CD8-positive, alpha-beta memory T cell (primary cell): ENCODE measurements at places on chromosomes 7 and 10.

DNA sequence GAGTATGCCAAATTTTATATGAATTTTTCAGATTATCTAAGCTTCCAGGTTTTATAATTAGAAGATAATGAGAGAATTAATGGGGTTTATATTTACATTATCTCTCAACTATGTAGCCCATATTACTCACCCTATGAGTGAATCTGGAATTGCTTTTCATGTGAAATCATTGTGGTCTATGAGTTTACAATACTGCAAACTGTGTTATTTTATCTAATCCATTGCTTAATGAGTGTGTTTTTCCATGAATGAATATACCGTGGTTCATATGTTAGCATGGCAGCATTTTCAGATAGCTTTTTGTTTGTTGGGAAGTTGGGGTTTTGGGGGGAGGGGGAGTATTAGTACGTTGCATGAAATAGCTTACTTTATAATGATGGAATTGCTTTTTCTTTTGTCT, 44.5 kb downstream of the FGFBP3 start:
- no peak for DNase-seq

GRCh38 chr7:13800694-13801448, 188.6 kb downstream of the ETV1 start:
- no peak for DNase-seq

GRCh38 chr7:142997456-142997989, 29.4 kb downstream of the OR9A2 start:
- no peak for DNase-seq

GRCh38 chr7:12092499-12093130, 118.5 kb upstream of the TMEM106B start:
- DNase-seq, result no peak

DNA sequence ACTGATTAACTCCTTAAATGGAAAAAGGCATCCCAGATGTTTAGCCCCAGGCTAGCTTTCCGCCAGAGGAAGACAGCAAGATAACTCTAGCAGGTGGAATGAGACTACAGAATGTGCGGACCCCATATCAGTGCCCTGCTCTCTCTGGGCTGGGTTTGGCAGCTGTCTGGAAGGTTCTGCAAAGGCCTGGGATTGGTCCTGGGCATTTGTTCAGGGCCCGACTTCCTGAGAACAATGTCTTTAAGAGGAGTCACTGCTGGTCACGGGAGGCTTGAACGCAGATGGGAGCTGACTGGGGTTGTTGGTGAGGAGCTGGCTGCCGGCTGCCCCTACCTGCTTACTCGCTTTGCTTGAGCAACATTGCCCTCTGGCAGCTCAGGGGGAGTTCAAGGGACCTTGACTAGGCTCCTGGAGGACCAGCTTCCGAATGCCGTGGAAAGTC, 130.6 kb upstream of the BTBD16 start:
- DNase-seq, result no peak

GRCh38 chr7:158409120-158409519, 178.5 kb downstream of the PTPRN2 start:
- no peak for DNase-seq

GRCh38 chr10:31070025-31070424, 38.4 kb upstream of the ZNF438 start:
- DNase-seq, result no peak

DNA sequence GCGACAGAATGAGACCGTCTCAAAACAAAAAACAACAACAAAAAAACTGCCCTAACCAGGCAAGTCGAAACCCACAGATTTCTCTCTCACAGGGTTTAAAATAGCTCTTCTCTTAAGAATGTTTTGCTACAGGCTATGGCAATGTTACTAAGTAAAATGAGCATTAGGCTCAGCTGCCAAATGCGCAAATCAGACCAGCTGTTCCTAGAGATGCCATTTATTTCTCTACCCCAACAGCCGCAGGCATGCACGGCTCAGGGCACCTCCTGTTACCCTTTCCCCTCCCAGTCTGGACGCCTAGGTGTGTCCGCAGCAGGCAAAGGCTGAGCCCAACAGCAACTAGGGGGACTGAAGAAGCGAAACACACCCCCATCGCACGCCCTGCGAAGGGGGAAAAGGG, 168.3 kb upstream of the MBL2 start:
- DNase-seq, result no peak

GRCh38 chr7:105281966-105282365, 106.8 kb downstream of the SRPK2 start:
- DNase-seq, result no peak

DNA sequence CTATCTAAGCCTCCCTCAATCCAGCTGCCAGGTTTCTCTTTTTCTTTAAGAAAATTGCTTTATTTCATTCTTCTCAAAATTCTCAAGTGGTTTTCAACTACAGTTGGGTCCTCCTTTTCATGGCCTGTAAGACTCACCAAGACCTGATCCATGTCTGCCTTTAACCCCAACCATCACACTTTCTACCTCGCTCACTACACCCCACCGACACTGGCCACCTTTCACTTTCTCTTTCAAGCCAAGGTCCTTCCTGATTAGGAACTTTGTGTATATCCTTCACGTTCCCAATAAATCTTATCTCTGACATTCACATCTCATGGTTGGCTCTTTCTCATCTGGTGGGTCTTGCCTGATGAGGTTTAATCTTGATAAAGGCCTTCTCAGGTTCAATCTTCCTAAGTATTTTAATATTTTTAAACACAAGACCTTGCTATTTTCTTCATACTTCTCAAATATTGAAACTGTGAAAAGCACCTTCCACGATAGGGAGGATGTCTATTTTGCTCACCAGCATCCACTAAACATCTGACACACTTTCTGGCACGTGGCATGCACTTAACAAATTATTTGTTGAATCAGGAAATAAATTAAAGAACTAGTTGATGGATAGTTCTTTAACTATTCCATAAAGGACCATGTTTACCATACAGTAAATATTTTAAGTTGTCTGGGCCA, 624.8 kb downstream of the GRID1 start:
- no peak for DNase-seq

- DNase-seq, result no peak
These were observed 37.7 kb downstream of the HABP2 start for GRCh38 chr10:113590581-113590980.

DNA sequence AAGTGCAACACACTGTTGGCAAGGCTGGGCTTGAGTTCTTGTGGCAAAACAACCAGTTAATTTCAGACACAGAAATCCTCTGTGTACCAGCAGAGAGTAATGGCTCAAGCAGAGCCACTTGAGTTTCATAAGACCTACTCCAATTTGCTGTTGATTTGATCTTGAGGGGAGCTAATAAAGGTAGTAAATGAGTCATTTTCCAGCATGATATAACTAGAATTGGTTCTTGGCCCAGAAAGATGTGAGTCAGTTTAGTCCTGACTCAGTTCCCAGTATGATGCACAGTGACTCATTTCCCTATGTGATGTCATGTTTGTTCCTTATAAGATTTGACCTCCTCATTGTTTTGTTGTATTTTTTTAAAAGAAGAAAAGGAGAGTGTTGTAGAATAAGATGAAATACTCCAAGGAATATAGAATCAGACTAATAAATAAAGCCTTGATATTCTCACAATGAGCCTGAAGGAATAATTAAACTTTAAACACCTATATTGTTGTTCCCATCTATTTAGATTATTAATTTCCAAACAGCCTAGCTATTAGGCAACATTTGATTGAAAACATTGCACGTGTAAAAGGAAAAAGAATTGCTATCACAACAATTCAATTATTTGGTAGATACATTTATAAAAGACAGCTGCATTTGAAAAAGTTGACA, 186.2 kb downstream of the REEP3 start:
- no peak for DNase-seq
